ENCODE measurements at places on chromosomes 13 and 19.

- no peak for DNase-seq
Observed at GRCh38 chr13:110643324-110643723, 28.0 kb downstream of the NAXD start.

DNA sequence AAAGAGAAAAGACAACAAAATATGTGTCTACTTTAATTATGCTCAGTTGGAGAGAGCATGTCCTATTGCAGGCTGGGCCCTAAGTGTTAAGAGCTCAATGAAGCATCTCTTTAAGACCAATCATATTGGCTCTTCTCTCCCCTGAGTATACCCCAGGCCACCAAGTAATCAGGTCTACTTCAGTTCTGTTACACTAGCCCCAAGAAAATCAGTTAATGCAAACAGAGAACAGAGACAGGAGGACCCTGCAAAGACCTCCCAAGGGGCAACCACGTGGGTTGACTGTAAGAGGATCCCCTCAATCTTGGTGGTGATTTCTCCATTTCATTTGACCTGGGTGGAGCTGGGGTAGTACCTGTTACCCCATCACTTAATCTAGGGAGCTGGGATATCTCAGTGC is 451.0 kb upstream of the ZNF507 start:
- DNase-seq: no peak

DNA sequence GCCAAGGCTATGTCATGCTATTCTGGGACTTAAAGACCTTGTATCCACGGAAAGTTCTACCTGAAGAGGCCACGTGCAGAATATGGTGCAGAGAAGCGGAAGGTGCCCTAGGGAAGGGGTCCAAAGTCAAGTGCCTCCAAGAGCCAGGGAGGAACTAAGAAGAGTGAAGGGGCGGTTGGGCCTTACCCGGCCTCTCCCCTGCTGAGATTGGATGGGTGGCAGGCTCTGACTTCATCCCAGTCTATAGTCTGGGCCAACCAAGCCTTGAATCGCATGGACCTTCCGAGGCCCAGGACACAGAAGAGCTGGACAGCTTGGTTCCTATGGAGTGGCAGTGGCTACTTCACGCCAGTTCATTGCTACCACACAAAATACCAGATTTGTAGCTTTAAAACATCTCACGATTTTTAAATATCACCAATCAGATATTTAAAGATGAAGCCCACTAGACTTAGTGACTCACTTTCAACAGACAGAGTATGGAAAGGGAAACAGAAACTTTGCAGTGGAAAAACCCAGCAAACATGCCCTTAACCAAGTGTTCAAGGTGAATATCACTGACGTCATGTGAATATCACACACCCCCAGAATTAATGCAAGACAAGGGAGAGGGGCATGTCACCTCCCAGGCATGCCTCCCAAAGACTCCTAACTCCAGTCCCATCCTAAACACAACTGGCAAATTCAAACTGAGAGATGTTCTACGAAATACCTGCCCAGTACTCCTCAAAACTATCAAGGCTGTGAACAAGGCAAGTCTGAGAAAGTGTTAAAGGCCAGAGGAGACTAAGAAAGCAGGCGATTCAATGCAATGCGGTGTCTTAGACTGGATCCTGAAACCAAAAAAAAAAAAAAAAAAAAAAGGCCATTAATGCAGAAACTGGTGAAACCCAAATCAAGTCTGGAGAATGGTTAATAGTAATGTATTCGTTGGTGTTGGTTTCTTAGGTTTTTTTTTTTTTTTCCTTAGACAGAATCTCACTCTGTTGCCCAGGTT is 10.2 kb downstream of the C19orf12 start:
- DNase-seq: no peak

GRCh38 chr13:95406176-95406575 is 104.9 kb upstream of the ABCC4 start:
- no peak for DNase-seq

- DNase-seq: no peak
Observed at GRCh38 chr13:44079413-44080205, 199.9 kb downstream of the LACC1 start.

DNA sequence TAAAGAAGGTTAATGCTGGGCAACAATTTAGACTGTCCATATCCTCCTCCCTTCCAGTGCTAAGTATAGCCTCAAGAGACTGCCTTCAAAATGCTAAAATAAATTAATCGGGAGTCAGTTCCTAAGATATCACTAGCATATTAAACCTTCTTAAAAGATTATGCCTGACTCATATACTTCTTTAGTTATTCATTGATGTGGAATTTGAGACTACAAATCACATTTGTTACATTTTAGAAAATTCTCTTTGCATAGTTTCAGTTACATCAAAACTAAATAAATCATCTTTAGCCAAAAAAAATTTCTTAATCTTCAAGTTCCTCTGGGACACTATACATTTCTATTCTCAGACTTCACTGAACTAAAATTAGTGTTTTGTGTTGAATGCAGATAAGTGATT is 769.1 kb downstream of the PCDH9 start:
- no peak for DNase-seq

GRCh38 chr19:21158523-21159135 is 16.8 kb downstream of the ZNF431 start:
- DNase-seq: no peak

- no peak for DNase-seq
Observed at GRCh38 chr13:28872427-28873176, 52.5 kb downstream of the MTUS2 start.

DNA sequence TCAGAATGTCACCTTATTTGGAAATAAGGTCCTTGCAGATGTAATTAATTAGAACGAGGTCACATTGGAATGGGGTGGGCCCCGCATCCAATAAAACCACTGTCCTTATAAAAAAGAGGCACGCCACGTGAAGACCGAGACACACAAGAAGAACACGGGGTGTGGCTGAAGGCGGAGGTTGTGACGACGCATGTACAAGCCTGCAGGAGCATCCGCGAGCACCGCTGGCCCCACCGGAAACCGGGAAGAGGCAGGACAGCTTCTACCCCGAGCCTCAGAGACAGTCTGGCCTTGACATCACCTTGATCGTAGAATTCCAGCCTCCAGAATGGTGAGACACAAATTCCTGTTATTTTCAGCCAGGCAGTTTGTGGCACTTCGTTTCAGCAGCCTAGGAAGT is 177.9 kb downstream of the COL4A1 start:
- no peak for DNase-seq

DNA sequence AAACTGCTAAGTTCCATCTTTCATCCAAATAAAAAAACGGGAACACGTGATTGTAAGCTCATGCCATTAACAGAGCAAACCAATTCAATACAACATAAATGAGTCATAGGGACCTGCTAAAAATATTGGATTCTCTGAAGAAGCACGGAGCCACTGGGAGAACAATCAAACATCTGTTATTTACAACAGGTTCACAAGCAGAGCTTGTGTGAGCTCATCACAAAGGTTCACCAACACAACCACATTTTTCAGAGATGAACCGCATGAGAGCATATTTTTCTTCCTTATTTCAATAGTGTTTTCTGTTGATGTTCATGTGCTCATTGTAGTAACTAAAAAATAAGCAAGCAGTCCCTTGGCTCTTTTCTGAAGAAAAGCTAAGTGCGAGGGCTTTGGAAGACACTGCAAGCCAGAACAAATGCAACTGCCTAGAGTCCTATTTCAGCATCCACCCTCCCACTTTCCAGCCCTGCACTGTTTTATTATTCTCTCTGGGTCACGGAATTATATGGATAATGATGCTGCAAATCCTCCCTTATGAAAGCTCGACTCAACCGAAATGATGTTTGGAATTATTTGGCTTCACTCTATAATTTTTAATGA is 545.8 kb downstream of the LIG4 start:
- DNase-seq: no peak

- no peak for DNase-seq
Observed at GRCh38 chr19:4582980-4583842, 23.7 kb upstream of the SEMA6B start.
